Osteocyte (in vitro differentiated cells): ENCODE measurements at places on chromosomes 2 and 18. TPM values are rescaled to one million over a fixed set of nuclear protein-coding genes. Genes with fewer than 3 reads are reported as not detected.

- H3K27me3 ChIP-seq: no peaks in the 10 kb centered on the region
- H3K4me1 ChIP-seq: peaks cover 83% of the 10 kb centered on the region
- H3K4me3 ChIP-seq: no peak overlapping the region
- peaks cover 2% of the 10 kb centered on the region for H3K36me3 ChIP-seq
- peak; percentile 36 for DNase-seq
- H3K27ac ChIP-seq: peak overlapping the region; percentile 98
Measured at GRCh38 chr2:223043164-223043941, 8.6 kb upstream of the KCNE4 start.

- peaks cover 9% of the 10 kb centered on the region for H3K36me3 ChIP-seq
- no peaks in the 10 kb centered on the region for H3K27me3 ChIP-seq
- H3K27ac ChIP-seq: no peak overlapping the region
Measured at GRCh38 chr2:149915151-149915550, 327.6 kb upstream of the MMADHC start.

- no peak overlapping the region for H3K4me3 ChIP-seq
- no peak for DNase-seq
- peaks cover 16% of the 10 kb centered on the region for H3K4me1 ChIP-seq
- H3K27me3 ChIP-seq: peaks cover 30% of the 10 kb centered on the region
- H3K36me3 ChIP-seq: no peaks in the 10 kb centered on the region
- H3K27ac ChIP-seq: no peak overlapping the region
Measured at GRCh38 chr18:26685438-26686157, 137.2 kb upstream of the KCTD1 start.

GRCh38 chr2:71544919-71545571 lies 91.7 kb downstream of the DYSF start:
- DNase-seq: no peak
- no peak overlapping the region for H3K27ac ChIP-seq
- H3K4me3 ChIP-seq: no peak overlapping the region
- H3K27me3 ChIP-seq: no peaks in the 10 kb centered on the region
- peaks cover under 1% of the 10 kb centered on the region for H3K4me1 ChIP-seq

Gene CRACDL
- 0.57 and 1.3 TPM in 2 replicates for total RNA-seq

DNA sequence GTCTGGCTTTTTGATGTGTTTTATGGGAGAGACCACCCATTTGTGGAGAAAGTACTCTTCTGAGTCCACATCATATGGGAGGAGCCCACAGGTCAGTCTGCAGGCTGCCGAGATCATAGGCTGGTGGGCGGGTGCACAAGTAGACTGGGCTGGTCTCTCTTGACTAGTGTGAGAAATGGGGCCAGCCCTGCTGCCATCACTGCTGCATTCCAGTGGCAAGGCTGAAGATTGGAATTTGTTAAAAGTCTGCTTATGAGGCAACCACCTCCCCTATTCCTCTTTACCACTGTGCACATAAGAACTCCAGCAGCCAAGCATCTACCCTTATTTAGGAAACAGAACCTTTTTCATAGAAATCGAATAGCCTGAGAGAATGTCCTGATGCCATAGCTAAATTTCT lies 200.7 kb downstream of the DIS3L2 start:
- no peaks in the 10 kb centered on the region for H3K4me1 ChIP-seq
- no peak overlapping the region for H3K27ac ChIP-seq
- no peak overlapping the region for H3K4me3 ChIP-seq
- H3K27me3 ChIP-seq: no peaks in the 10 kb centered on the region
- H3K36me3 ChIP-seq: peaks cover 21% of the 10 kb centered on the region
- no peak for DNase-seq

Gene SNTG2
- not detected in 2 replicates for total RNA-seq

Gene DHRS9
- total RNA-seq: not detected in 2 replicates

DNA sequence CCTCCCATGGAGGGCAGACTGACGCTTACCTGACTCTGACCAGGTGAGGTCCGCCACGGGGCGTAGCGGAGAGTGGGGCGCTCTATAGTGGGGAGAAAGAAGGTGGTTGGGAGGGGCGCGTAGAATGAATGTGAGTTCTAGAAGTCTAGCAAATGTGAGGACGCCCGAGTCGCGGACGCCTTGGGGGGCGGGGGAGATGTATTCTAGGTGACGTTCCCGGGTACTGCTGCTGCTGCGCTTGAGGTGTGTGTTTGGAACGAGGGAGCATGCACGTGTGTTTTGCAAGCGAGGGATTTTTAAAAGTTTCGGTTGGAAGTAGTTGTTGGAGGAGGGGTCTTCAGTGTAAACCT lies 758 bp downstream of the RIF1 start:
- H3K27ac ChIP-seq: peak overlapping the region; percentile 97
- DNase-seq: no peak
- peaks cover 19% of the 10 kb centered on the region for H3K4me1 ChIP-seq
- H3K4me3 ChIP-seq: peak overlapping the region; percentile 94

- no peak overlapping the region for H3K4me3 ChIP-seq
- H3K27ac ChIP-seq: no peak overlapping the region
- H3K36me3 ChIP-seq: no peaks in the 10 kb centered on the region
- no peak for DNase-seq
- no peaks in the 10 kb centered on the region for H3K4me1 ChIP-seq
Measured at GRCh38 chr2:86243950-86244733, 44.9 kb downstream of the MRPL35 start.

DNA sequence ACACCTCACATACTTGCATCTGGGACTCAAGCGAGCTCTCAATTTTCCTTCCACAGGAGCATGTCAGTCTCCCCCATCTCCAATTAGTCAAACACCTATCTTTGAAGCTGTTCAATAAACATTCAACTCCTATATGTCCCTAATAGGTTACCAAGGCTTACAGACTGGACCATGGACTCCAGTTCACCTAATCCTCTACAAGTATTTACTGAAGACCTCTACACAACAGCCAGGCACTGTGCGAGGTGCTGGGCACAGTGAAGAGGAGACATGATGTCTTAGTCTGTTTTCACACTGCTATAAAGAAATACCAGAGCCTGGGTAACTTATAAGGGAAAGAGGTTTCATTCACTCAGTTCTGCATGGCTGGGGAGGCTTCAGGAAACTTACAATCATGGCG lies 129.9 kb downstream of the MYO5B start:
- H3K4me3 ChIP-seq: no peak overlapping the region
- H3K36me3 ChIP-seq: no peaks in the 10 kb centered on the region
- H3K4me1 ChIP-seq: no peaks in the 10 kb centered on the region
- DNase-seq: no peak
- no peak overlapping the region for H3K27ac ChIP-seq

Gene XDH
- 0.78 and 0.99 TPM in 2 replicates for total RNA-seq

DNA sequence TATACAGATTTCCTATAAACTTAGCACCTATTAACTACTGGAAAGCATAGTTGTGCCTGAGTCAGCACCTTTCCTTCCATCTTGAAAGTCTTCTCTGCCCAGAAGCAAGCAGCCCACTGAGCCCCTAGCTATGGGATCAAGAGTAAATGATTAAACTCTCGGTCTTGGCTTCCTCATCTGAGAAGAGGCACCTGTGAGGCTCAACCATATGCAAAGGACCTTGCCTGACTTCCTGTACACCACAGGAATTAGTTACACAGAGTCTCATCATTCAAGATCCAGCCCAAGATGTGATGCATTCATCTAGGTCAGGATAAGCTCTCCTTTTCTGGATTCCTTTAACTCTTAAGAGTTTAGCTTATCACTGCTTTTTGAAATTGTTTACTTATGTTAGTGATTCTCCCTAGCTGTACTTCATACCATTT lies 96.0 kb downstream of the CDH2 start:
- H3K27ac ChIP-seq: no peak overlapping the region
- H3K4me1 ChIP-seq: peaks cover 67% of the 10 kb centered on the region
- DNase-seq: no peak
- H3K36me3 ChIP-seq: no peaks in the 10 kb centered on the region

Gene AQP12A
- total RNA-seq: not detected in 2 replicates

DNA sequence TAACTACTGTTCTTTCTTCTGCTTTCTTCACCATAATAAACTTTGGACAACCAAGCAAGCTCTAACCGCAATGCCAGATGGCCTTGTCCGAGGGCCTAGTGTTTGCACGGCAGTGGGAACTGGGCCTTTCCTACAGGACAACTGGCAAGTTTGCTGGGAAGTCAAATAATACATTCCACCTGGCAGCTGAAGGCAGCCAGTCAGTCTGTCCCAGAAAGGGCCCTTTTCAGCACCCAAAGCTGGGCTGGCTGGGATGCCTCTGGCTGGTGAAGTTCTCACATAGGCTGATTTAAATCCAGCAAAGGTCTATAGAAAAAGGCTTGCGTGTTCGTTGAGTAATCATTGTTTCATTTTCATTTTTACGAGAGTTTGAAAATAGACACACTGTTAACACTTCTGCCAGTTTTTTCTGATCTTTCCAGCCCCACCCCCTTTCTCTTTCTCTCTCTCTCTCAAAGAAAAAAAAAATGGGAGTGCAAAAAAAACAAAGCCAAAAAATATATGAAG lies 110.0 kb upstream of the EPAS1 start:
- H3K27me3 ChIP-seq: peaks cover 2% of the 10 kb centered on the region
- no peak overlapping the region for H3K4me3 ChIP-seq
- peaks cover 11% of the 10 kb centered on the region for H3K36me3 ChIP-seq
- no peak overlapping the region for H3K27ac ChIP-seq

DNA sequence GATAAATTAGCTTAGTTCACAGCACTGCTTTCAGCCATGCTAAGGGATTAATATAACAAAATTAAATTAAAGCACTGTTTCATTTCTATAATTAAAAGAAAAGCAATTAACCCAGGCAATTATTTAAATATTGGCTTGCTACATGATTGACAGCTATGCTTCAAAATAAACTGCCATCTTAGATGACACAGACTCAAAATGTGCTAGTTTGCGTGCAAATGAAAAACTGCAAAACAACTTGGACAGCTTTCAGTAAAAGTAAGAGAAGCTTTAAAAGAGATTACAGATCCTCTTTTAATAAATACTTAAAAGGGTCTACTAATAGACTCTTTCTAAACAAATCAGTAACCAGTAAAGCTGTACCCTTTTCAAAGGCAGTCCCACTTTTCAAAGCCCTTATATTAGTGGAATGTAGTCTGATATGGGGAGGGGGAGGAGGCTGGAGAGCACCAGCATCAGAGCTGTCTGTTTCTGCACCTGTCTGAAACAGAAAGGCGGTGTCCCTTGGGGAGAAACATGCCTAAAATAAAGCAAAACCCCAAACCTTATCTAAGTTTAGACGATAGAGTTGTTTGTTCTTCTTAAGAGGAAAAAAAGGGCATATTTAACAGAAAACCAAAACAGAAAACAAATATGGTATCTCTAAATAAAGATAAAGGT lies 20.8 kb downstream of the EIF2AK3 start:
- no peak overlapping the region for H3K27ac ChIP-seq
- peaks cover 5% of the 10 kb centered on the region for H3K36me3 ChIP-seq
- H3K27me3 ChIP-seq: no peaks in the 10 kb centered on the region
- H3K4me1 ChIP-seq: peaks cover 11% of the 10 kb centered on the region
- H3K4me3 ChIP-seq: no peak overlapping the region
- DNase-seq: no peak

Gene SETBP1
- 69.3 and 80.0 TPM in 2 replicates for total RNA-seq

GRCh38 chr2:68913359-68913758 lies 39.3 kb downstream of the GKN2 start:
- no peaks in the 10 kb centered on the region for H3K27me3 ChIP-seq
- peaks cover 6% of the 10 kb centered on the region for H3K4me1 ChIP-seq
- DNase-seq: no peak
- H3K27ac ChIP-seq: no peak overlapping the region

Gene OLA1
- total RNA-seq: 77.9 and 79.4 TPM in 2 replicates

DNA sequence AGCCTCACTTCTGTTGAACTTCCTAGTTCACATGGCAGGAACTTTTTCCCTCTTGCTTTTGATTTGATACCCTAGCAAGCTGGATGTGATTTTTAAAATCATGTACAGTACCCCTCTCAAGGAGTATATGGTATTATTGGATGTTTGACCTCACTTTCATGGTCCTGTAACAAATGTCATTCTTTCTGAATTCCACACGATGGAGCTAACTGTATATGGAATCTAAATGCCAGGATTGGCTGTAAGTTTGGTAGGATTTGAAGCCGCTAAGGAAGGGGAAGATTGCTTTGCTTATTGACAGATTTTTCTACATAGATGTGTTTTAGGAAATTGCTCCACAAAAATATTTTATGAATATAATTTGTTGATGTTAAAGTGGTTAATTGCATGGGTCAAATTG lies 18.3 kb downstream of the MAIP1 start:
- DNase-seq: no peak
- peaks cover 14% of the 10 kb centered on the region for H3K4me1 ChIP-seq
- peaks cover 2% of the 10 kb centered on the region for H3K36me3 ChIP-seq

DNA sequence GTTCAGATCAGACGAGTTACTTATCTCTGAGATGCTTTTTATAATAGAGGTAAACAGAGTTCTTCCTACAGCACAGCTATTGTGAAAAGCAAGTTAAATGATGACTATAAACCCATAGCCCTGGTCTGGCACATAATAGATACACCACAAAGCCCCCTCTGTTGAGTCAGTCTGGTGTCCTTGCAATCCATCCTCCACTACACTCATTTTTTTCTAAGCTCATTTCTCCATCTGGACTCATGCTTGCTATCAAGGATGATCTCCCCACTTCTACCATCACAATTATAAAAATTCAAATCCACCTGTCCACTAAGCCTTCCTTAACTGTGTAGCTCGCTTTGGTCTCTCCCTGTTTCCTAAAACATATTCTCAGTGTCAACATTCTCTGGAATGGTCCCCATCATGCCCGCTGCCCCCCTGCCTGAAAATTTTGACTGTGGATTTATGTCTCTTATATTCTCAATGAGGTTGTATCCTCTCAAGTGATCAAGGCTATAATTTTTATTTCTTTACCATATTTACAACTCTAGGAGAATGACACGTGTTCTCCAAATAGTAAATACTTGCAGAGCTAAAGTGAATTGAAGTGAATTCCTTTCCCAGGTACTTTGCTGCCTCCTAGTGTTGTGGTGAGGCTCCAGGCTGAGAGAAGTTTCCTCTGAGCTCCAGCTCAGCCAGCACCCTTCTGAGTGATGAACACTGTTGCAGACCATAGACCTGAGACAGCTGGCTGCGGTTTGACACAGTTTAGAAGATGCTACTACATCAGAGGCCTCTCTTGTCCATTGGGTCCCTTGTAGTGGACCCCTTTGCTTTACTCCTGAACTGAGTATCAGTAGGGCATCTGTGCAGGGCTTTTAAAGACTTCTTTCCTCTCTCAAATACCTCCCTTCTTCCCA lies 108.7 kb downstream of the DPP10 start:
- no peak for DNase-seq
- H3K27ac ChIP-seq: no peak overlapping the region
- H3K4me1 ChIP-seq: no peaks in the 10 kb centered on the region
- no peak overlapping the region for H3K4me3 ChIP-seq

DNA sequence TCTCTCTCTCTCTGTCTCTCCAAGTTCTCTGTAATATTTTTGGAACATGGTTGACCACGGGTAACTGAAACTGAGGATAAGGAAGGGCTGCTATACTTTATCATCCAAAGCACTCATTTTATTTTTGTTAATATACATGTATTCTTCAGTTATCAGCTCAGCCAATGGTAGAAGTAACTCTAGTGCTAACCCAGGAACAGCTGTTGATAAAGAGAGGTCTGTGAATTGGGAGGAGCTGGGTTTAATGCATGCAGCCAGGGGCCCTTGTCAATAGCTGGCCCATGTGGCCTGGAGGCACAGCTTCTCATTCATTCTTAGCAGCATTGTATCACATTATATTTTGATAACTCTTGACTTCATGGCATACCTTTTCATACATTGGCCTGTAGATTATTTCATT lies 401.6 kb downstream of the EPHA4 start:
- H3K4me1 ChIP-seq: peaks cover 10% of the 10 kb centered on the region
- no peak overlapping the region for H3K27ac ChIP-seq
- H3K27me3 ChIP-seq: no peaks in the 10 kb centered on the region
- no peak for DNase-seq
- no peaks in the 10 kb centered on the region for H3K36me3 ChIP-seq
- H3K4me3 ChIP-seq: no peak overlapping the region
